Esophagus muscularis mucosa (tissue), 4 donors: ENCODE measurements at places on chromosomes 11 and 22. TPM values are rescaled to one million over a fixed set of nuclear protein-coding genes. Genes with fewer than 3 reads are reported as not detected.

GRCh38 chr11:129249923-129250322 is 57.8 kb upstream of the ARHGAP32 start:
- no peak for DNase-seq
- H3K36me3 ChIP-seq = no peaks in the 10 kb centered on the region
- no peak overlapping the region for H3K27ac ChIP-seq
- H3K27me3 ChIP-seq = no peaks in the 10 kb centered on the region

DNA sequence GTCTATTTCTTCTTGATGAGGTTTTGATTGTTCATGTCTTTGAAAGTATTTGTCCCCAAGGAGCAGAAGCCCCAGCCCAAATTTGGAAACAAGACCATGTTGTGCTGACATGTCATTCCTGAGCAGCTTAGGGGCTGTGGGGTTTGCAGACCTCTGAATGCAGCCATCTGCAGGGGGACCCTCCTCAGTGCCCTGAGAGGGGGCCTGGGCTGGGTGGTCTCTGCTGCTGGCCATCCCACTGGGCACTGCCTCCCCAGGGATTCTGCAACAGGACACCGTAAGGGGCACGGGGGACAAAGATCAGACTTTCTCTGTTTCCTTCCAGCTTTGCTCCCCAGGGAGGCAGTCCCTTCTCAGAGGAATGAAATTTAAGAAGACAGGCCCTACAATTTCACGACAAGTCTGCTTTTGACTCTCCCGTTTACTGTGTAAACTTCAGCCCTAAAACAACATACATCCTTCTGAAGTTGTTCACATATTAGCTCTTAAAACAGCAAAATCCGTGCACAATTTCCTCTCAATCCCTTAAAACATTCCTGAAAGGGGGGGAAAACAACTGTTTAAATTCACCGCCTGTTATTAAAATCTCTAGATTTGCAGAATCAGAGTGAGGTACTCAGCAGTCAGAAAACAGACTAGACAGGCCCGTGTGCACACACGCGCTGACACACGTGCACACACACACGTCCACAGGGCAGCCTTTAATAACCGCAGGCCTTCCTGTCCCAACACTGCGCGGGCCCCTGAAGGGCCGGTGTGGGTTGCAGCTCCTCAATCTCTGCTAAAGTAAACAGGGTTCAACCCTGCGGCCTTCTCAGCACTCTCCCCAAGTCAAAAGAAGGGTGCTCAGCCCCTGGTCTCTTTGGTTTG is 109.8 kb downstream of the KCNQ1 start:
- no peak overlapping the region for H3K4me3 ChIP-seq
- peaks cover 5% of the 10 kb centered on the region for H3K4me1 ChIP-seq
- no peaks in the 10 kb centered on the region for H3K36me3 ChIP-seq
- no peak for DNase-seq
- no peaks in the 10 kb centered on the region for H3K27me3 ChIP-seq

- no peaks in the 10 kb centered on the region for H3K36me3 ChIP-seq
- H3K4me3 ChIP-seq = no peak overlapping the region
Observed at GRCh38 chr22:42336527-42337227, 66.2 kb upstream of the TCF20 start.

GRCh38 chr11:129458278-129458677 is 82.6 kb downstream of the BARX2 start:
- no peaks in the 10 kb centered on the region for H3K36me3 ChIP-seq
- H3K4me3 ChIP-seq = no peak overlapping the region
- H3K4me1 ChIP-seq = no peaks in the 10 kb centered on the region
- H3K27me3 ChIP-seq = no peaks in the 10 kb centered on the region
- DNase-seq = no peak

Gene EMSY
- 34.6 TPM for total RNA-seq

DNA sequence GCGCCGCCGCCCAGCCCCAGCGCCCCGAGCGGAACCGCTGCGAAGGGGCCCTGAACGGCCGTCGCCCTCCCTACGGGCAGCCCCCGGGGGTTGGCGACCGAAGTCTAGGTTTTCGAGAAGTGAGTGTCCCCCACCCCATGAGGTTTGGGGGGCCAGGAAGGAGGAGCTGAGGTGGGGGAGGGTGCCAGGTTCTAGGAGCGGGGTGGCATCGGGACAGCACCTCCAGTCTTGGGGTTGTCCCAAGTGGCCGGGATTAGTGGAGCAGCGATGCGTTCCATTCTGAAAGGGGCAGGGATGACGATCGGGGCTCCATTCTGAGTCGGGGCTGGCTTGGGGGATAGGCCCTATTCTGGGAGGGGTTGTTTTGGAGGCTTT is 408 bp downstream of the PPP2R5B start:
- peaks cover 27% of the 10 kb centered on the region for H3K4me1 ChIP-seq
- H3K27ac ChIP-seq = peak overlapping the region; percentile 96
- no peak for DNase-seq
- H3K27me3 ChIP-seq = no peaks in the 10 kb centered on the region
- H3K4me3 ChIP-seq = peak overlapping the region; percentile 88

Gene ZNF215
- total RNA-seq = under 0.01 TPM

GRCh38 chr22:39245130-39246039 is 603 bp upstream of the PDGFB start:
- peak overlapping the region; percentile 80 for H3K27ac ChIP-seq
- DNase-seq = no peak
- peak overlapping the region; percentile 62 for H3K4me3 ChIP-seq
- peaks cover 30% of the 10 kb centered on the region for H3K27me3 ChIP-seq
- H3K4me1 ChIP-seq = peaks cover 50% of the 10 kb centered on the region

GRCh38 chr11:113034576-113034975 is 73.4 kb downstream of the NCAM1 start:
- no peak overlapping the region for H3K4me3 ChIP-seq
- no peaks in the 10 kb centered on the region for H3K36me3 ChIP-seq
- no peaks in the 10 kb centered on the region for H3K27me3 ChIP-seq

DNA sequence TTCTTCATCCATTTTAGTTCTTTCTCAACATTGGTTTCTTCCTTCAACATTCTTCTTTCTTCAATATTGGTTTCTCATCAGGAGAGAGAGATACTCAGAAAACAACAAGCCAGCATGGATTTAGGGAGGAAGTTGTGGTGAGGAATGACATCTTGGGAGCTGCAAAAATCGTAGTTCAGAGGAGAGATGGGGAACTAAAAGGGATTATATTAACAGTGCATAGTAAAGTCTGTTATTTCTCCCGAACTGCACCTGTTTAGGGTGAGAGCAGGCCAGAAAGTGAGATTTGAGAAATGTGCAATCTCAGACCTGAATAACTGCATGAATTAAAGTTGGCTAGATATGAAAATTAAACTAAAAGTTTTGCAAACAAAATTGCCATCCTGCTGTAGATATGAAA is 94.5 kb downstream of the CASP12 start:
- no peak overlapping the region for H3K4me3 ChIP-seq
- no peaks in the 10 kb centered on the region for H3K36me3 ChIP-seq

Gene RAG1
- total RNA-seq = 0.42 TPM

Gene EHF
- 0.52 TPM for total RNA-seq

DNA sequence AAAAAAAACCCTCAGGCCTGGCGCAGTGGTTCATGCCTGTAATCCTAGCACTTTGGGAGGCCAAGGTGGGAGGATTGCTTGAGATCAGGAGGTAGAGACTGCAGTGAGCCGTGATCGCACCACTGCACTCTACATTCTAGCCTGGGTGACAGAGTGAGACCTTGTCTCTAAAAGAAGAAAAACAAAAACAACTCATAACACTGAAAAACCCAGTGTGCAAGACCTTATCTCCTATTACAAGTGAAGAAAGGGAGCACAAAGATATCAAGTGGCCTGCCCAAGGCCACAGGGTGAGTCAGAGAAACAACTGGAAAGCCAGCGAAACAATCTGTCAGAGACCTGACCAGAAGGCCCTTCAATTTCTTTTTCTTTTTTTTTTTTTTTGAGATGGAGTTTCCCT is 2.5 kb downstream of the TXN2 start:
- DNase-seq = no peak
- H3K27me3 ChIP-seq = no peaks in the 10 kb centered on the region
- no peak overlapping the region for H3K4me3 ChIP-seq
- H3K4me1 ChIP-seq = peaks cover 49% of the 10 kb centered on the region
- peaks cover 62% of the 10 kb centered on the region for H3K36me3 ChIP-seq
- peak overlapping the region; percentile 97 for H3K27ac ChIP-seq
